ENCODE measurements at places on chromosomes 1 and 21. TPM values are rescaled to one million over a fixed set of nuclear protein-coding genes. Genes with fewer than 3 reads are reported as not detected.

- DNase-seq: no peak
Measured at GRCh38 chr1:183757061-183757460, 47.9 kb upstream of the RGL1 start.

GRCh38 chr1:112594208-112594876 is 24.6 kb downstream of the ST7L start:
- DNase-seq: no peak

DNA sequence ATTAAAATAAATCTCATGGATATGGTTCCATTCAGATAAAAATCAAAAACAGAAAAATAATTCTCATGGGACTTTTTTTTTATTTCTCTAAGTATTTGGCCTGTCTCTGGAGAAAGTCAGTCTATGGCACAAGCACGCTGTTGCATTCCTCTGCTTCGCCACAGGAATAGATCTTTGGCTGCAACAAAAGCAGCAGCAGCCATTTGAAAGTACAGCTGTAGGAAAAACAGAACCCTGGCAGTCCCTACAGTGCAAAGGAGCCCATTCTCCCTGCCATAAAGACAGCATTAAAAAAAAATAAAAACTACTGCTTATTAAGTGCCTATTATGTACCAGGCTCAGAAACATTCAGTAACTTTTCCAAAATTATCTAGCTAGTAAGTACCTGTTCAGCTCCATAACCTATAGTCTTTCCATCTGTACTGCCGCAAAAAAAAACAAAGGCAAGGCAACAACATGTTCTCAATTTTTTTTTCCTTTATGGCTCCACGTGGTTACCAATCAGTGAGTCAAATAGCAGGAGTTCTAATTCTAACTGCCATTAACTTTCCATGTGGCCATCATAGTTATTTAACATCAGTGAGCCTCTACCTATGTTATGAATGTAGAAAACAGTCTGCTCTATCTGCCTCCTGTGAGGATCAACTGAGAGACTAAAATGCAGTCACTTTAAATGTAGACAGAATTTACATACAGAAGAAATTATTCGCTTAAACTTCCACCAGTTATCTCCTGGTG is 22.7 kb downstream of the SLC35D1 start:
- no peak for DNase-seq

PBXIP1 gene
- total RNA-seq: 74.0 TPM

- DNase-seq: no peak
Measured at GRCh38 chr1:39228252-39228651, 23.8 kb downstream of the MACF1 start.

DNA sequence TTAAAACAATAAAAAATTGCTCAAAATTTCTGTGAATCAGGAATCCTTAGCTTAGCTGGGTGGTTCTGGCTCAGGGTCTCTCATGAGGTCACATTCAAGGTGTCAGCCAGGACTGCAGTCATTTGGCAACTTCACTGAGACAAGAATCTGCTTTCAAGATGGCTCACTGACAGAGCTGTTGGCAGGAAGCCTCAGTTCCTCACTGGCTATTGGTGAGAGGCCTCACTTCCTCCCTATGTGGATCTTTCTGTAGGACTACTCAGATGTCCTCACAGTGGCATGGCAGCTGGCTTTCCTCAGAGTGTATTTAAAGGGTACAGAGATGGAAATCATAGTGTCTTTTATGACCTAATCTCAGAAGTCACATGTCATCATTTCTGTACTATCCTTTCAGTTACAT is 785.7 kb downstream of the ADGRL2 start:
- DNase-seq: no peak

DNA sequence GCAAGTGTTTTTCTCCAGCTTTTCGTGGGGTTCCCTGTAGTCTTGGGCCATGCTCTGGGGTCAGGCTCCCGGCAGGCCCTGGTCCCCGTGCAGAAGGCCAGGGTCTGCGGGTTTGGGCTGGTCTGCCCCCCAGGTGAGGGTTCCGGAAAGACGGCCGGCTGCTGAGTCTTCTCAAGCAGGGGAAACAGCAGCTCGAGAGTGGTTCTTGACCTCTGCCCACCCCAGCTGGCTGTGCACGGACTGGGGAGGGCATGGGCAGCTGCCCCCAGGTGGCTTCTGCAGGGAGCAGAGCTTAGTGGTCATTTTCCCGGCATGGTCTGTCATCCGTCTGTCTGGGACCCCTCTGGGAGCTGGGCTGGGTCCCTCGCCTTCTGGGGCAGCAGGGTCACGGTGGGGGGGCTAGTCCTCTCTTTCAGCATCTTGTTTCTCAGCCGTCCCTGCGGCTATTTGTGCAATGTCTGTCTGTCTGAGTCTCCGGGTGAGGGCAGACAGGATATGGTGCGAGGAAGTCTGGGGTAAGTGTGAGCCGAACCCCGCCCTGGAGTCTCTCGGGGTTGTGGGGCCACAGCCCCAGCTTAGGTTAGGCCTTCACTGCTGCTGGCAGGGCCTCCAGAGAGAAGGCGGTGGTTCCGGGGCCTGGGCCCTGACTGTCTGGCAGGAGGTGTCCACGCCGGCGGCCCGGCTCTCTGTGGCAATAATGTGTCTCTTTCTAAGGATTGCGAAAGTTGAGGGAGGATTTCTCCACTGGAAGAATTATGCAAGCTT is 6.1 kb downstream of the SKI start:
- DNase-seq: no peak

- DNase-seq: no peak
Measured at GRCh38 chr1:237574536-237574935, 316.2 kb downstream of the ZP4 start.

DNA sequence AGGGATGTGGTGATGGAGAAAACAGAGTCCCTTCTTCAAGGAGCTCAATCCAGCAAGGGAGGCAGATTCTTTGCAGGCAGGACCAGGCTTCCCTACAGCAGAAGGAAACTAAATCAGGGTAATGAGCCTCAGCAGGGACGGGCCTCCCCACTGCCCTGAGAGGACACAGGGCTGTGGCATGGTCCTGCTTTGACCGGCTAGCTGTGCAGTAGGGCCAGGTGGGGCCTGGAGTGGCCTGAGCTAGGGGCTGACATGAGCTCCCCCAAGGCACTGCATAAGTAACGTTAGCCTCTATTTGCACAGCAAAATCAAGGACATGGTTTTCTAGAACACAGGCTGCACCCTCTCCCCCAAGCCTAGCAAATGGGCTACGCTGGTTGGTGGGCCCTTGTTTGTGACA is 162.9 kb downstream of the RYR2 start:
- DNase-seq: no peak

- no peak for DNase-seq
Measured at GRCh38 chr1:37666241-37666867, 26.0 kb upstream of the CDCA8 start.

LRRC38 gene
- total RNA-seq: 0.53 TPM

- DNase-seq: no peak
Measured at GRCh38 chr1:160901768-160902167, 16.8 kb upstream of the ITLN1 start.

GRCh38 chr1:50605186-50605875 is 182.1 kb upstream of the DMRTA2 start:
- no peak for DNase-seq

MARK1 gene
- 21.4 TPM for total RNA-seq

PRR9 gene
- total RNA-seq: not detected

TSSK3 gene
- total RNA-seq: 0.79 TPM

GRCh38 chr1:196078691-196079090 is 529.5 kb downstream of the KCNT2 start:
- DNase-seq: no peak

- no peak for DNase-seq
Measured at GRCh38 chr1:65539266-65540131, 119.0 kb downstream of the LEPR start.

- DNase-seq: no peak
Measured at GRCh38 chr1:25744636-25745425, 55.2 kb upstream of the SELENON start.

KCNK2 gene
- total RNA-seq: 3.3 TPM

Measured in urinary bladder (tissue), 4 donors.